ENCODE measurements at places on chromosomes 2 and 18.

DNA sequence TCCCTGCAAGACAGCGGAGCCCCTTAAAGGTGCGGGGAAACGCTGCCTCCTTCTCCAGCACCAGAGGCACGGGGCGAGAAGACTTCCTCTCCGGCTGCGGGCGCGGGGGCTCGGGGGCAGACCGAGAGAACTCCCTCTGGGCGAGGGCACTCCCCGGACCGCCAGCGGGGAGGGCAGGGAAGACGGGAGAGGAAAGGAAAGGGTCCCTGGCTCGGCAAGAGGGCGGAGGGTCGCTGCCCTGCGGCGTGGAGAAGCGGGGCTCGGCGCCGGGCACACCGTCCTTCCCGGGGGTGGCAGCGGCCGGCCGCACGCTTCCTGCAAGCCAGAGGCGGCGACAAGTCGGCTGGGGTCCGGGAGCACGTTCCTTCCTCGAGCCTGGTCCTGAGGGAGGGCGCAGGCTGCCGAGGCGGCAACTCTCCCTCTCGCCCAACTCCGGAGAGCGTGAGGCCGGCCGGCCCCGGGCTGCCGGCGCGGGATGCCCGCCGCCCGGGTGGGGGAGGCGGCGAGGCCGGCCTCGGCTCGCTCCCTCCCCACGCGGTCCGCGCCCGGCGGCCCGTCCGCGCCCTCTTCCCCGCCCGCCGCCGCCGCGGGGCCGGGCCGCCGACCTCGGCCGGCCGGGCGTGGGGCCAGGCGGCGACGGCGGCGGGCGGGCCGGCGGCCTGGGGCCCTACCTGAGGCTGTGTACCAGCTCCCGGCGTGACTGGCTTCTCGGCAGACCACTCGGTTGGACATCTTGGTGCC lies 1.1 kb downstream of the MEMO1 start:
- peak; percentile 46 for DNase-seq

GRCh38 chr2:229695961-229696360 lies 18.4 kb downstream of the DNER start:
- peak; percentile 42 for DNase-seq

GRCh38 chr2:10654069-10654468 lies 35.7 kb downstream of the NOL10 start:
- no peak for DNase-seq

DNA sequence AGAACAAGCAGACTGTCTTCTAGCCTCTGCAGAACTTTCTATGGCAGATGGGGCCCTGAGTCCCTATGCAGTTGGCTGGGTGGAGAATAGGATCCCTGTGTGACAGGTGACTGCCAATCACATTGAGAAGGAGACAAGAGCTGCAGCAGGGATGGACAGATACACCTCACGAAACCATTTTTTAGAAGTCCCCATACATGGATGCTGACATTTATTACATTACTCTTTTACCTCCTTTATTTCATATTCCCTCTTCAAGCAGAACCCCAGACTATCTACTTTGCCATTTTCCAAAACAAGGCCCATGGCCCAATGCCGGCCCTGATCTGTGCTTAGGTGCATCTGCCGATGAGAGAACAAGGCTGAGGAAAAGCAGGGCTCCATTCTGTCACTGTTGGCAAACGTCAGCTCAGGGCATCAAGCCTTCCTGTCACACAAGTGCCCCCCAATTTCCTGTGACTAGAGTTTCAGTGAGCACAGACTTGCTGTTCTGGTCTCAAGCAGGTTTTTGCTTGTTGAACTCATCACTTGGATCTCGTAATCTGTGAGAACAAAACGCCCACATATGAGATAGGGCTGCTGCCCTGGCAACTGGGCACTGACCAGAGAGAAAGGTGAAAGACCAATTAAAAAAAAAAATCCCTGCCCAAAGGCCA lies 35.8 kb downstream of the LOXHD1 start:
- no peak for DNase-seq

- DNase-seq: no peak
Observed at GRCh38 chr18:3931542-3932112, 481.7 kb downstream of the TGIF1 start.

DNA sequence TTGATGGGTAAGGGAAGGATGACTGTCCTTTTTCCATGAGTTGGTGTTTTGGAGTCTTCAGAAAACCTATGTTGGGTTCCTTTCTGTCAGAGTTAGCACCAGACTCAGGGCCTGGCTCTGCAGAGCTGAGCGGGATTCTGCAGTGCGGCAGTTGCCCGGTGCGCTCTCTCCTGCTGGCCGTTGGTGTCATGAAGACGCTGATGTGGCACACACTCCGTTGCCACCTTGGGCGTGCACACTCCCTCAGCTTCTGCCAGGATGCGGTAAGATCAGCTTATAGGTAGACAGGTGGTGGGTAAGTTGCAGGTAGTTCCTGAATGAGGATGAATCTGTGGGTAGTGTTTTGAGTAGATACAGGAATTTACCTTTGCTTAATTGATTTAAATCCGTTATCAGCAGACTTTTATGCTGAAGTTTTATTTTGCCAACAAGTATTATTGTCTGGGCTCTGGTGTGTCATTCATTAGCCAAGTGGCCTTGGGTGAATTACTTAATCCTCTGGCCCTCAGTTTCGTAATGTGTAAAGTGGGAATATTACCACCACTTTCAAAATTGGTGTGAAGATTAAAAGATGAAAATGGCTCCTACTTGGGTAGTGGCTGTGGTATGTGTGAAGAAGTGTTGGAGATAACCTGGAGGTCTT lies 26.8 kb downstream of the DGKD start:
- DNase-seq: no peak

- peak; percentile 92 for DNase-seq
Observed at GRCh38 chr2:143679617-143680016, 550.4 kb downstream of the ARHGAP15 start.

- DNase-seq: no peak
Observed at GRCh38 chr2:208890486-208890885, 483.9 kb downstream of the PTH2R start.

DNA sequence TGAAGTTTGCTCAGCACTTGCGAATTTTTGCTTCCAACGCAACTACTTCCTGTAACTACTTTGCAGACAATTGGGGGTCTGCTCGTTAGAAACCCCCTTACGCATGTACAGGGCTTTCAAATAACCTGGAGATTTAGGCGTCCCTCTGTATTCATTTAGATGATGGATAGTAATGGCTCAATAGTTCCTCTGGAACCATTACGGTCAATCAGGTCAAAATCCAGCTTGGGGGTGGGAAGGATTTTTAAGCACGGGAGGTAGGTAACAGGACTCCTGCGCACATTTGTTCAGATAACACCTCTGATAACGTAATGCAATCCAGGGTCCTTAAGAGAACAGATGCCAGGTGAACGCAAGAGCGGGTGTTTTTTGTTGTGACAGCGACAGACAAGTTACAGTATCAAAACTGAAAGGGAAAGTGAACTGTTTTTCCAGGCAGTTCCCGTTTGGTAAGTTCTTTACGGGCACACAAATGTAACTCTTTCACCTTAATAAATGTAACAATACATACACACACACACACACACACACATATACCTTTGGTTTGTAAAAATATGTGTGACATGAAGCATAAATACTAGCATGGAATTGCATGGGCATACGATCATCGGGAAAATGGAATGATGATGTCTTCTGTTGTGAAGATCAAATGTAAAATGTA lies 3.8 kb upstream of the OSR1 start:
- no peak for DNase-seq

- DNase-seq: no peak
Observed at GRCh38 chr2:19899985-19900930, 1.5 kb downstream of the TTC32 start.

- no peak for DNase-seq
Observed at GRCh38 chr2:215352602-215353001, 40.7 kb downstream of the ATIC start.

GRCh38 chr2:64401529-64401880 lies 52.5 kb upstream of the LGALSL start:
- peak; percentile 64 for DNase-seq

GRCh38 chr2:12397854-12398253 lies 318.9 kb upstream of the TRIB2 start:
- DNase-seq: no peak

- no peak for DNase-seq
Observed at GRCh38 chr2:234964631-234965461, 13.0 kb downstream of the SH3BP4 start.

- DNase-seq: peak; percentile 50
Observed at GRCh38 chr2:163011000-163011399, 172.4 kb upstream of the KCNH7 start.

- DNase-seq: no peak
Observed at GRCh38 chr18:2881088-2881839, 34.5 kb downstream of the EMILIN2 start.

DNA sequence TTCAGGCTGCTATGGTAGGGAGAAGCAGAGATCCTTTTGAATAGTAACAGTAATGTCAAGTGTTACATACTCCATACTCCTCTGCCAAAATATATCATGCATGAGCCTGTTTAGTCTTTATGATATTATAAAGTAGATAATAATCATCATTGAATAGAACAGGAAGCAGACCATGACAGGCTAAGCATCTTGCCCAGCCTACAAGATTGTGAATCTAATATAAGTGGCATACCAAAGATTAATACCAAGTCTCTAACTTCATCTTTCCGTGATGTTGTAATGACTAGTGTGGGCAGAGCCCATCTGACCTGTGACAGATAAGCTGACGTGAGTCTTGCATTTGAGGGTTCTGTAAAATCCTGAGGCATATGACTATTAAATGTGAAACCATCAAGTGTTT lies 13.1 kb downstream of the NDUFB3 start:
- DNase-seq: no peak

DNA sequence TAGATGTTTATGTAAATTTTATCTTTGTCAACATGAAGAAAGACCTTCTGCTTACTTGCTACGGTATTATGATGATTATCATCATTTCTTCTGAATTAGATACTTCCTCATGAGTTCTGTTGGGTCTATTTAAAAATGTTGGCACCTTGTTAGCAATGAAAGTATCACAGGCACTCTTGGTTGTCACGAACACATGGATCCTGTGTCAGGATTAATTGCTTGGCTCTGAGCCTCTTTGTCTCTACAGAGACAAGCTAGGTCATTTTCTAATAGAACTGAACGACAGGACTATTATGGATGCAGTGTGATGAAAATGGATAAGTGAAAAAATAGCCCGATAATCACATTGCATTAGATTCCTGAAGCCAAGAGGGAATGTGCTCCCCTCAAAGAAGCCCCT lies 110.3 kb downstream of the DOCK10 start:
- peak; percentile 30 for DNase-seq

- no peak for DNase-seq
Observed at GRCh38 chr2:178401994-178402437, 49.0 kb downstream of the PRKRA start.

DNA sequence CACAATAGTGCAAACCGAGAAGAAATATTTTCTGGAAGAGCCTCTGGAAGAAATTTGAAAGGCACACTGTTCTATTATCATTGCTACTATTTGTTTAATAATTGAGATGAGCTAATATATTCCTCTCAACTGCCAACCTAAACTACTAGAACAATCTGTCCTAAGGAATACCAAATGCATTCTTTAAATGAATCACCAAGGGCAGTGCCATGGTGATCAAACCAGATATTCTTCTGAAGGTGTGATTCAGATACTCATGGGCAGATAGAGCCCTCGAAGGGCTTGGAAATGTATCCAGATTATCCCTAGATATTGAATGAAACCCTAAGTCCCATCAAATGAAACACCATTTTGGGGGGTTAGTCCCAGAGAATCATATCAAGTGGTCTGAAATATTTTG lies 76.6 kb downstream of the FIGN start:
- DNase-seq: no peak

DNA sequence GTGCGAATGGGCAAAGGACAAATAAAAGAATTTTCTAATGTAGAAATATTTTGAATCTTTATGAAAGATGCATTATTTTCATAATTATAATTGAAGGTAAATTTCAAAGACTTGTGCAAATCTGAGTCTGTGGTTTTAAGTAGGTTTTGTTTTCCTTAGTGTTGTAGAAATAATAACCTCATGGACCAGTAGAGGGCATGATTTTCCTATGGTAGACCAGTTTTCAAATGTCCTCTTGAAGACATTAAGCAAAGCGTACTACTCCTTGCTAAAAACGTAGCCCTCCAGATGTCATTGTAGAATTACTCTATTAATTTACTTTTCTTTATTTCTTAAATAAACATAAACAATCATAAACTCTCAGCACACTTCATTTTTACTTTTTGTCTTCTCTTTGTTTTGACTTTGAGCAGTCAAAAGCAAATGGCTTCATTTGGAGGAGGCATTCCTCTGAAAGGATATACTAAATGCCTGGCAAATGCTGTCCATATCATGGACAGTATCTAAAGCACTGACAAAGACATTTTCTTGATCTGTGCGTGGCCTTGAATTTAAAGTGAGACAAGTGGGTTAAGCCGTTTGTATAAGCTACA lies 85.8 kb upstream of the FAM237A start:
- DNase-seq: peak; percentile 53
